ENCODE measurements at places on chromosomes 1 and 21.

DNA sequence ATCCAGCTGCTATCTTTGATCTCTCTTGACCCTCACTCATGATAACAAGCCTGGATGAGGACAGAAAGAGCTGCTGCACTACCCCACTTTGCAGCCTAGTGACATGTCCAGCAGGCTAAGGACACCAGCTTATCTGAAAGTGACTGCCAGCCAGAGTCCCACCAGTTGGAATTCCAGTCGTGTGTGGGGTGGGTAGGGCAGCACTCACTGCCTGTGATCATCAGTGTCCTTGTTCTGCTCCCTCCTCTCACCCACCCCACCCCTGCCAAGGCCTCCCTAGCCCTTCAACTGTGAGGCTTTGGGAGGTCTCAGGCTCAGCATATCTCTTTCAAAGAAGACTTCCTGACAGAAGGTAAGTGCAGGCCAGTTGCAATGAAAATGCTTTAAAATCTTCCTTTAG, 15.5 kb upstream of the NMNAT2 start:
- DNase-seq = no peak

- DNase-seq = no peak
These were observed 12.1 kb upstream of the AIM2 start for GRCh38 chr1:159088546-159089183.

GRCh38 chr1:215114154-215114933, 31.8 kb downstream of the KCNK2 start:
- DNase-seq = no peak

DNA sequence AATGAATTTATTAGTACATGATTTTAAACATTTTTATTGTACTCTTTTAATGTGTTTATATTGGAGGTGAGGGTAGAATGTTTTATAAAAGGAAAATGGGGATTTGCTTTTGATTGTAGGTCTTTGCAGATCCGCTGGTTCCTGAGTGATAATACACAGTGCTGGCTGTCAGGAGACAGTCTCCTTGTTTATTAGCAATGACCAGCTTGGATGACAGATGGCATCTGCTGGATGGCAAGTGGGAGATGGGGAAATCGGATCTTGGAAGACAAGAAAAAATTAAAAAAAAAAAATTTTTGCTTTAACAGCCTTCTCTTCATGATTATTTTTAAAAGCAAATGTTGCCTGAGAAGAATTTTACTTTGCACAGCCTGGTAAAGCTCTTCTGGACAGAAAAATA, 4.4 kb upstream of the PHTF1 start:
- no peak for DNase-seq

- no peak for DNase-seq
These were observed 91.4 kb upstream of the TPTE start for GRCh38 chr21:10430005-10430404.

GRCh38 chr1:57845041-57845440, 421.2 kb upstream of the DAB1 start:
- DNase-seq = no peak

DNA sequence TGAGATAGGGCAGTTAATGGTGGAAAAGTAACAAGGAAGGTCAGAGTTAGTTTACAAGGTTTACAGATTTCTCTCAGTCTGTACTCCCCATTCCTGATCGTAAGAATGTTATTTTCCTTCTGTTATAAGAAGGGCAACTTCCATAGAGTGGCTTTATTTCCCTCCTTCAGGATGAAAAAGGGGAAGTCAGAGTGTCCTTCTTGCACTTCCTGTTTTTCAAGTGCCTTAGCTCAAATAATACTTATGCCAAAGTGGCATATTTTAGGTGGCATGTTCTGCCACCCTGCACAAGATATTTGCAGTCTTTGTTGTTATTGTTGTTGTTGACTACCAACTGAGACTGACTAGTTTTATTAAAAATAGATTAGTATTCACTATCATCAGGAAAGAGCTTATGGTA, 730.7 kb upstream of the ADGRL4 start:
- no peak for DNase-seq

DNA sequence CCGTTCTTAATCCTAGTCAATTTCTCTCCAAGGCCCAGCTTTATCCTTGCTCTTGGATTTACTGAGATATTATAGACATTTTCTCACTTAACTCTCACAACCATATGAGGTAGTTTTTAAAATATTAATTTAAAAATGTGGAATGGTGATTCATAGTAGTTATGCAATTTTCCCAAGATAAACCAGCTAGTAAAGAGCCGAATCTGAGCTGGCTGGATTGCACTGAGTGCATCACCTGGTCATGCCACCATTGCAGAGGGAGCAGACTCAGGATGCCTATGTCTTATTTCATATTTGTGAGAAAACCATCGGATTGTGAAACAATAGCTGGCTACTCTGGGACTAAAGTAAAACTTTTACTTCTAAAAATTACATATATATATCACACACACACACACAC, 494.0 kb downstream of the KCNT2 start:
- no peak for DNase-seq

- no peak for DNase-seq
These were observed 283.1 kb downstream of the GRIK1 start for GRCh38 chr21:29656504-29657239.

DNA sequence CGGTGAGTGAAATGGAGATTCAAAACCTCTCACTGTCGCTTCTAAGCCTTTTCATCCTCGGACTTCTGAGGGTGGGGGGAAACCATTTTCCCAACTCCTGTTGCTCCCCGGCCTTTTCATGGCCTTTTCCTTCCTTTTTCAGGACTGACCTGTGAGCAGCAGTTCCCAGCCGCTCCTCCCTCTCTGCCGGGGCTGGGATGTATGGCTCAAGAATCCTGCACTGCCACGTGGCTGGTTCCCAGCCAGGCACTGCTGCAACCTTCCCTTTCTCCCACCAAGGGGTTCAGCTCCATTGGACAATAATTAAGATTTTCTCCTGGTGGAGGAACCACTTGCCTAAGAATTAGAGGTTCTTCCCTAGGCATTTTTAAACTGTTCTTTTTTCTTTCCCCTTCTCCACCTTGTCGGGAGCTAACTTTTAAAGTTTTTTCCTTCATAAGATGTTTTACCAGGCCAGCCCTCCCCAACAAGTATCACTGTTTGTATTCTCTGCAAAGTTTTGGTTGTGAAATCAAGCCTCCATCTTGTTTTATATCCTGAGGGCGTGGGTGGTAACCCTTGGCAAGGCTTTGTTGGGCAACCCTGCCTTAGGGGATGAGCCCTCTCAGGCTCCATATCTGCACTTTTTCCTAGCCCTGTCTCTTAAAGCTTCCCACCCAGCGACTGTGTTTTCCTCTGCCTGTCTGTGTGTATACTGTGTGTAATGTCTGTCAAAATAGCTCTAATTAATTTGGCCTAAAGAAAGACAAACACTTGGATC, 1166.6 kb upstream of the ADGRL2 start:
- no peak for DNase-seq

Measured in substantia nigra (tissue), 51 donors.